ENCODE measurements at places on chromosomes 3 and 15.

- no peak for DNase-seq
These were observed 20.1 kb upstream of the ZCWPW2 start for GRCh38 chr3:28328188-28329151.

- no peak for DNase-seq
These were observed 21.0 kb upstream of the SOX2 start for GRCh38 chr3:181690769-181691168.

DNA sequence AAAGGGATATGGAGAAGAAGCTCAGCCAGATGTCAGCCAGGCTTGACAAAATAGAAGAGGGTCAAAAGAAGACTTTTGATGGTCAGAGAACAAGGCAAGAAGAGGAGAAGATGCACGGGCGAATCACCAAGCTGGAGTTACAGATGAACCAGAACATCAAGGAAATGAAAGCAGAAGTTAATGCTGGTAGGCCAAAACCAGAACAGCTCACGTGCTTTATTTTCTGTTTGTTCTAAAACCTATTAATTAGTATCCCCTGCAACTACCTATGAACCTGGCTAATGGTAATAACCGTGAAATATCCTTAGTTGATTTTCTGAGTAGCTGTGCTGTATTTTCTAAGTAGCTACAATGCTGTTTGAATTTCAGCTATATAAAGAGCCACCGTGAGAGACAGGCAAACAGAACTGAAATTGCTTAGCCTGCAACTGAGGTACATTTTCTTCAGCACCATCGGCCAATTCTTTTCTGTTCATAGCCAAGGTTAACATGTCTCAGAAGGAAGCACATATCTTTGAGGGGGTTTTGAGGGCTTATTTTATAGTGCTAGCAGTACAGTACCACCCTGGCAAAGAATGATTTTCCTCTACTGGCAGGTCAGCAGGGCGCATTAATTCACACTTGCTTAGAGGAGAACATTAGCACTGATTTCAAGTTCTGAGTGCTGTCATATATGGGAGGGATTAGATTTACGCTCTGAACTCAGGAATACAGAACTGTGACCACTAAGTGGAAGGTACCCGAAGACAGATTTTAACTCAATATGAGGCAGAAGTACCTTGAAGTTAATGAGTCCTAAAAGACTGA lies 78.9 kb downstream of the FAM81A start:
- DNase-seq = no peak

GRCh38 chr15:70322051-70322668 lies 224.4 kb upstream of the TLE3 start:
- DNase-seq = no peak

GRCh38 chr3:74456166-74456565 lies 158.3 kb downstream of the CNTN3 start:
- DNase-seq = no peak

GRCh38 chr15:77905301-77905920 lies 172.1 kb downstream of the TBC1D2B start:
- no peak for DNase-seq

- no peak for DNase-seq
These were observed 250.7 kb downstream of the FOXP1 start for GRCh38 chr3:71332813-71333212.

DNA sequence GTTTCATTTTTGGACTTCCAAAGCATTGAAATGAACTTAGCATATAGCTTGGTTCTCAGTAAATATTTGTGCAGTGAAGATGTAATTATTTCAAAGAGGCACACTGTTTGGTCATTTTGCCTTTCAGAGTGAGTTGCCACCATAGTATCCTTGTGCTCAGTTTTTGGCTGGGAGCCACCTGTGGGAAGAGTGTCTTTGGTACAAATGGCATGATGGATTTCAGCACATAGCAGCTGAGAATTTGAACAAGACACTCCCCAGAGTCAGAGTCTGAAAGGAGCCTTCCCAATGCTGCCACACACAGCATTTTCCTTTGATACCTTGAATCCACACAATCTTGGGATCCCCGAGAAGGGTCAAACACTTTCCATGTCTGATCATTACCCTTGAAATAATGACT lies 897.2 kb upstream of the ARPP21 start:
- no peak for DNase-seq

DNA sequence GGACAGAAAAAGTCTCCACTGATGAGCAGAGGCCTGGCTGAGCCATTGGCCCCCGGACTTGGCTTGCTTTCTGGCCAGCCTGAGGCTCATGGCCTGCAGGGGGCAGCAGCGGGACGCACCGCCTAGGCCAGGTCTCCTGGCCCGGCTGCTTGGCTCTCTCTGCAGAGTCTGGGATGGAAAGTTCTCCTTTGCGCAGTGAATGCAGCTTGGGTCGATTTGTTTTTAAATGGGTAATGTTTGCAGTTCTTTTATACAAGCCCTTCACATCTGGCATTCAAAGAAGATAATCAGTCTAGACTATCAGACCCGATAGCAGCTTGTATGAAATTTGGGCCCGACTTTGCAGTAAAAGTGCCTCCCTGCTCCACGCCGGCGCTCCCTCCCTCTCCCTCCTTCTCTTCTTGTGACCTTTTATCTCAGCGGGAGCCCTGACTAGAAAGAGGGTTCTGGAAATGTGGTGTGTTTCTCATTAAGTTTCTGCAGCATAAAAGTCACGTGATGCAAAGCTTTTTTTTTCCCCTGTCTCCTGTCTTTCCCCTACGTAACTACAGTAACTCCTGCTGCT lies 59.9 kb downstream of the ZNF621 start:
- DNase-seq = peak; percentile 42

- no peak for DNase-seq
These were observed 462.3 kb upstream of the PPP2R3A start for GRCh38 chr3:135503065-135503759.

GRCh38 chr3:196942915-196943277 lies 568 bp upstream of the NCBP2 start:
- DNase-seq = no peak

DNA sequence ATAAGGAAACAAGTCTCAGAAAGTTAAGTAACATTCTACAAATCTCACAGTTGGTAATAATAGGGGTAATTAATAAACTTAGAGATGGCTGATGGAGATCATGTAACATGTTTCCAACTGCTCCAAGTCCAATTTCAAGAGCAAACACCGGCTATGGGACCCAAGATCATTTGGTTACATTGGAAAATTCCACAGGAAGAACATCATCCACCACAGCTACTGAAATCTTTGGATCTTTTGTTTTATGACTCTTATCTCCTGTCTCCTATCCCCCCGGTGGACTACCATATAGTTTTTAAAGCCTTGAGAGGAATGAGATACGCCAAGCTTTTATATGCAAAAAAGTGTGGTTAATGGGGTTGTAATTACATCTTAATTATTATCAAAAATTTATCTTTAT lies 216.1 kb downstream of the WNT5A start:
- DNase-seq = no peak

- no peak for DNase-seq
These were observed 45.0 kb downstream of the THBS1 start for GRCh38 chr15:39625856-39626255.

- DNase-seq = no peak
These were observed 1155.0 kb downstream of the ZPLD1 start for GRCh38 chr3:103589770-103590169.

Data from stimulated activated CD4-positive, alpha-beta T cell treated with anti-CD3 and anti-CD28 coated beads, TNF-alpha, amount 100 ng/mL, for 48 hours (primary cell).